Fibroblast of skin of right biceps (primary cell): ENCODE measurements at places on chromosomes 12 and 14.

- peak; percentile 62 for DNase-seq
Measured at GRCh38 chr14:99660794-99661193, 15.9 kb downstream of the HHIPL1 start.

- no peak for DNase-seq
Measured at GRCh38 chr12:49936925-49937324, 13.6 kb upstream of the AQP2 start.

- DNase-seq: no peak
Measured at GRCh38 chr12:13130981-13131380, 27.5 kb upstream of the GSG1 start.

- DNase-seq: no peak
Measured at GRCh38 chr12:39413836-39414771, 28.8 kb downstream of the KIF21A start.

- DNase-seq: no peak
Measured at GRCh38 chr12:117444781-117445180, 83.4 kb upstream of the NOS1 start.

- DNase-seq: peak; percentile 100
Measured at GRCh38 chr12:88299567-88300101, 157.5 kb downstream of the TMTC3 start.

DNA sequence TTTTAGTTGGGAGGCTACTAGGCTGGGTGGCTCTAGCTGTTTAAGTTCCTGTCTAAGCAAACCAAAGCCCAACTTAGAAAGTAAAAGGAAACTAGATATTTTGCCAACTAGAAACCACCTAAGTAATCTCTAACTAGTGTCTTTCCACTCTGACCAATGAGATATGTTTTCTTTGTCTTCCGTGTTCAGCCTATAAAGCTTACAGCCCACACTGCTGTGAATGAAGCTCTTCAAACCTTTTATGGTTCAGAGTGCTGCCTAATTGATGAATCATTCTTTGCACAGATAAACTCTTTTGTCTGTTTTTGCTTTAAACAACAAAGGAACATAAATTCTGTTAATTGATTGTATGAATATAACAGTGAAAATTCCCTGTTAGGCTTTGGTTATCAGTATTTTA lies 66.1 kb downstream of the FUT8 start:
- peak; percentile 59 for DNase-seq
